ENCODE measurements at places on chromosomes 16 and 17.

DNA sequence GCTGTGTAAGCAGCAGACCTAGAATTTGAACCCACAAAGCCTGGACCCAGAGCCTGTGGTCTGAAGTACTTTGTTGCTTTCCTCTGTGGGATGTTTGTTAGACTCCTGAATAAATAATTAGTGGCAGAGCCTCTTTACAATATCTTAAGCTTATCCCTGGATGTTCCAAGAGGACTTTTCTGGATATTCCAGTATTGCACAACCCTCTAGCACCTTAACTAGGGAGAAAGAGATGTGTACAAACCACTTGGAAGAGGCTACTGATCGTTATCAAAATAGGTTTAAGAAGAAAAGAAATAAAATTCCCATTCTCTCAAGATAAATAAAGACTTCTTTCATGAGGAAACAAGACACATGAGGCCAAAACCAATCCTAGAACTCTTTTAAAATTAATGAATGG, 632.4 kb downstream of the CDH11 start:
- DNase-seq = no peak

- DNase-seq = peak; percentile 91
These were observed 5.6 kb upstream of the CIITA start for GRCh38 chr16:10871157-10871991.

DNA sequence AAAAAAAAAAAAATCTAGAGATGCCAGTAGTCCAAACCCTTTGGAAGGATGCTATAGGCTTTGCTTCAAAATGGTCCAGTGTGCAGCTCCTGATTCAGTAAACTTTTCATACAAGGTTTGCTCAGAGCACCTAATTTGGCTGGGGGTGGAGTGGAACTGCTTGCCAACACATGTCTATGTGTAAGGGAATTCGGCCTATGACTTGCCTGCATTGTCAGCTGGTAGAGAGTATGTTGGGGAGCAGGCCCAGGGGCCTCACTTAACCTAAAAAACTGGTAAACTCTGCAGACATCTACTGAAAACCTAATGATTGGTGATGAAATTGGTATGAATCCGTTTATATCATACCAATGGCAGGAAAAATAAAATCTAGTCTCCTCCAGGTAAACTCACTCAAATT, 1.5 kb upstream of the MFSD6L start:
- DNase-seq = no peak

- DNase-seq = peak; percentile 59
These were observed 41.7 kb upstream of the JPH3 start for GRCh38 chr16:87560428-87561199.

GRCh38 chr16:55737318-55737717, 81.5 kb downstream of the SLC6A2 start:
- no peak for DNase-seq

DNA sequence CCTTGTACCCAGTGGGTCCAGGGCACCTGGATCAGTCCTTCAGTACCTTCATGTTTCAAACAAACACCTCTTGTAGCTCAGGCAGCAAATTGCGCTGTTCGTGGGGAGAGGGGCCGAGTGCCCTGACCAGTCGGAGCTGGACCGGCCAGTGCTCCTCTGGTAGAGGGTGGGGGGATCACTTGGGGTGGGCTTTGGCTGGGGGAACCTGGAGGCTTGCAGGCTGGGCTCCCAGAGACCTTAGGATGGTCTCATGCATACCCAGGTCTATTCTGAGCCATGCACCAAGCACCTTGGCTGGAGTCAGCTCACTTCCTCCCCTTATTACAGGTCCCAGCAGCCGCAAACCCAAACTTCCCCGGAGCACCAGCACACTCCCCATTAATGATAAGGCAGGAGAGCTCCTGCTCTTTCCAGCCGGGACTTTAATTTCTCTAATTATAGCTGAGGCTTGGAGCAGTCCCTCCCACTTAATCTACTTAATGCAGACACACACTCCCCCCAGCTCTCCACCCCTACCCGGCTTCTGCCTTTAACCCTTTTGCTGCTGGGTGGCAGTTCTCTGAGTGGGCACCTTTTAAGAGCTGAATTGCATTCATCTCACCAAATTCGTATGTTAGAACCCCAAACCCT, 26.3 kb upstream of the MGAT5B start:
- peak; percentile 82 for DNase-seq

- DNase-seq = peak; percentile 80
These were observed 55.6 kb downstream of the BAIAP2 start for GRCh38 chr17:81090361-81091136.

GRCh38 chr17:79031996-79032875, 8.3 kb downstream of the C1QTNF1 start:
- no peak for DNase-seq

- DNase-seq = no peak
These were observed 95.0 kb downstream of the ADCY9 start for GRCh38 chr16:4021070-4021779.

- peak; percentile 87 for DNase-seq
These were observed 7.4 kb downstream of the CDK5RAP3 start for GRCh38 chr17:47978324-47978723.

GRCh38 chr16:66523861-66524354, 26.0 kb downstream of the TK2 start:
- peak; percentile 86 for DNase-seq

- DNase-seq = no peak
These were observed 63.5 kb downstream of the PCTP start for GRCh38 chr17:55814377-55814776.

DNA sequence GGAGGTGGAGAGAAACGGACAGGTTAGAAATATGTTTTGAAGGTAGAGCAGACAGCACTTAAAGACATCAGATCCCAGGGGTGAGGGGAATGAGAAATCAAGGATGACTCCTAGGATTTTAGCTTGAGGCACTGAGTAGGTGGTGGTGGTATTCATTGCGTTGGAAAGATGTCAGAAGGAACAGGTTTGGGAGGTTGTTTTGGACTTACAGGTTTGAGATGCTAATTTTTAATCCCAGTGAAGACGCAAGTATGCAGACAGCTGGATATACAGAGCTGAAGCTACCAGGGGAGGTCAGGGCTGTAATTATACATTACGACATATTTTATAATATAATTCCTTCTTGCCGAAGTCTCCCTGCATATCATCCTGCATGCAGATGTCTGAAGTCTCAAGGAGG, 433.3 kb downstream of the XYLT1 start:
- no peak for DNase-seq

DNA sequence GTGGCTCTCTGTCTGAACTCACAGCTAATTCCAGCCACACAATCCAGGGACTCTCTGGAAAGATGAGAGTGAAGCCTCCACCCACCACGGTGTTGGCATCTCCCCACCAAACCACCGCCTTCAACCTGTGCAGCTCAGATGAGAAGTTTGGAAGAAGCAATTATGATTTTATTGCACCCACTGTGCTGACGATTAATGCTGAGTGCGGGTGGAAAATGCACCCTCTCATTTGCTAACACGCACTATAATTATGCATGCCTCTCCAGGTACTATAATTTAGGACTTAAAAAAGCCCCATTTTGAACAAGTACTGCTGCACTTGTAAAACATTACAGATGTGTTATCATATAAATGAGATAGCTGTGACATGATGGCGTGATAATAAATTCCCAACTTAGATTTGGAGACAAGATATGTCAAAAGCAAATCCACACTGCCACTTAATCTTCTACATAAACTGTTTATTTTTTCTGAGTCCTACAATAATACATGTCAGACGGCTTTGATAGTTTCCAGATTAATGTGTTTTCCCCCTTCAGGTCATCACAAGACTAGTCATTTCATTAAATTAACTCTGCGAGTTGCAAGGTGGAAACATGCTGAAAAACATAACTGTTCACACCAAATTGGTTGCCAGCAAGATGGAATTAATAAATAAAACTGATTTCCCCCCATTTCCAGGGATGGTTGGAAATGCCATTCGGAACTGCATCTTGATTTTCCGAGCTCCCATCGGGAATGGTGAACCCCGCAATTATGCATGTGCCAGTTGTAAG, 466.5 kb upstream of the MAF start:
- no peak for DNase-seq

- DNase-seq = peak; percentile 76
These were observed 13.7 kb upstream of the LGALS3BP start for GRCh38 chr17:78993241-78993956.

- peak; percentile 46 for DNase-seq
These were observed 40.1 kb downstream of the ZNF276 start for GRCh38 chr16:89761304-89761922.

- no peak for DNase-seq
These were observed 19.0 kb downstream of the ABR start for GRCh38 chr17:1160591-1161390.

DNA sequence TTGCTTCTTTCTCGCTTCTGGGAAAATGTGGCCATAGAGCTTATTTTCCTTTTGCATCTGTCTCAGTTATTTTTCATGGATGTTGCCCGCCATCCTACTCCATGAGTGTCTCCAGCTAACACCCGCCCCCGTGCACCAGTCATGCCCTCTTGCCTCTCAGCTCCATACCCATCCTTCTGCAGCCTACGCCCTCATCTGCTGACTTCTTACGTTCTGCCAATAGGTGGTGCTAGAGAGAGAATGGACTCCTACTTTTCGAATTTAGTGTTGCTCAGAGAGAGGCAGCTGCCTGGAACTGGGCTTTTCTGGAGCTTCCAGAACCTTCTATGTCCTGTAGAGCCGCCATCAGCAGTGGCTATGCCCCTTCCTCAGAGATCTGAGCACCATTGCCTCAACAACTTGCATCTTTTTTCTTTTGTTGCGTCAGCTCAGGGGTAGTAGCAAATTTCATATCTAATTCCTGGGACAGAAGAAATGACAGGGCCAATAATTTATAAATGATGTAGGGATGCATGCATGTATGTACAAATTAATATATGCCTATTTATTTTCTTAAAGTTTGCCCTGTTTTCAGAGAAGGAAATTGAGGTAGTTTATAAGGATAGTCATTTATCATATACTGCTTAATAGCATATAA, 119.7 kb upstream of the MYOCD start:
- DNase-seq = peak; percentile 69

DNA sequence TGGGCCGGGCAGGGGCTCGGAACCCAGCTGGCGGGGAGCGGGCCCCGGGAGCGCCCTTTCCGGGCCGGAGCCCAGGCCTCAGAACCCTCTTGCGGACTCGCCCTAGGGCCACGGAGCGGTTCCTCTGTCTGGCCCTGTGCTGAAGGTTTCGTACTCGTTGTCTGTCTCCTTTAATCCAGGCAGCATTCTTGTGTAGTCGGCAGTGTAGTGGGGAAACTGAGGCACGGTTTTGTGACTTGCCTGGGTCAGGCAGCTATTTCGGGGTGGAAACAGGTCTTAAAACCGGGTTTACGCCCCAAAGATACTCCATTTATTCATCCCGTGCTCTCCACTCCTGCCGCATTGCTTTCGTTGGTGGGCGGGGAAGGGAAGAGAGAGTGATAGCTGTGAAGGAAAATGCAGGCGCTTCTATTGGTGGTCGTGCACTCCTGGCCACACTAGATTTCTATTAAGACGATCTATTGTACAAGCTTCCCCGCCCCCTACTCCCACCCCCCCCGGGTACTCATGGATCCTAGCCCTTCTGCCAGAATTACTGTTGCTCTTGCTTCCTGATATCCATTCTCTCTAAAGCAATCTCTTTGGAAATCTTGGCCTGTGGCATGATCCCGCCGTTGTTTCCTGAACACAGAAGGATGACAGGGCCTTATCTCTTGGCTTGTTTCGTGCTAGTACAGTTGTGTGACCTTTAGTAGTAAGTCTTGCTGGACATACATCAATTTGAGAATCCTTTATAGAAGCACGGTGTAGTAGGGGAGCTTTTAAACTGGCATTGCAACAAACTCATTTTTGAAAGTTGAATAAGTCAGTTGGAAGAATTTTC, 751 bp downstream of the DCAF7 start:
- peak; percentile 83 for DNase-seq

- DNase-seq = no peak
These were observed 45.2 kb upstream of the MAF start for GRCh38 chr16:79645701-79646100.

- DNase-seq = no peak
These were observed 163.0 kb upstream of the NLRP1 start for GRCh38 chr17:5747276-5747675.

DNA sequence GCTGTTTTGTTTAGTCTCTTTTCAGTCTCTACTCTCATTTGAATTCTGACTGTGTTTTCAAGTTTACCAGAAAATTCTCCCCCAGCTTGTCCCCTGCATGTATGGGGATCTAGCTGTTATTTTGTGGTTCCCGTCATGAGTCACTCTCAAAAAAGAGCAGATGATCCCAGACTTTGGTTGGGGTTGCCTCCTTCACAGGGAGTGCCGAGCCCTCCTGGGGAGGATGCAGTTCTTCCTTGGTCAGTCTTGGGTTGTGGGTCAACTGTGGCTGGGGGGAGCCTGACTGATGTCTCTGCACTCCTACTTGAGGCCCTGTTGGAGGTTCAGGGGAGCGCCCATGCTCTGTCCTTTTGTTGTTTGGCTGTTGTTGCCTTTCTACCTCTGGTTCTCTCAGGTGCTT, 37.7 kb downstream of the EPN2 start:
- DNase-seq = no peak

GRCh38 chr17:41678907-41679739, 9.6 kb upstream of the EIF1 start:
- DNase-seq = peak; percentile 97

DNA sequence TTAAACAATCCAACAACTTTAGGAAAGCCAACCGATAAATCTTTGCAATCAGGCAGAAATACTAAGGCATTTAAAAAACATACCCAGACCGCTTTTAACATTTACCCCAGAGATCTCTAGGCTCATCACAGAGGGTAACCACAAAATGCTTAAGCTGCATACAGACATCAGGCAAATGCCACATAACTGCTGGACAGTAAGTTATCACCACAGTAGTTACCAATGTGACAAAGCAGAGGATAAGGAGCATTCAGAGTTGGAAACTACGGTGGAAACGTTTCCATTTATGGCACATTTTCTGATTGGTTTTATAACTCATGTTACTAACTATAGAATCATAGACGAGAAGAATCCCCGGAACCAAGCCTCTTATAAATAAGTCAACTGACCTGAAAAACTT, 77.5 kb downstream of the KANSL1 start:
- DNase-seq = peak; percentile 53

All from hematopoietic multipotent progenitor cell treated with erythropoietin and hydrocortisone succinate and interleukin-3 and kit ligand, for 4 days (in vitro differentiated cells).